GDM1 (cell line): ENCODE measurements at places on chromosomes 5 and 9.

GRCh38 chr9:124493794-124494479 is 13.3 kb downstream of the NR5A1 start:
- no peak for DNase-seq

DNA sequence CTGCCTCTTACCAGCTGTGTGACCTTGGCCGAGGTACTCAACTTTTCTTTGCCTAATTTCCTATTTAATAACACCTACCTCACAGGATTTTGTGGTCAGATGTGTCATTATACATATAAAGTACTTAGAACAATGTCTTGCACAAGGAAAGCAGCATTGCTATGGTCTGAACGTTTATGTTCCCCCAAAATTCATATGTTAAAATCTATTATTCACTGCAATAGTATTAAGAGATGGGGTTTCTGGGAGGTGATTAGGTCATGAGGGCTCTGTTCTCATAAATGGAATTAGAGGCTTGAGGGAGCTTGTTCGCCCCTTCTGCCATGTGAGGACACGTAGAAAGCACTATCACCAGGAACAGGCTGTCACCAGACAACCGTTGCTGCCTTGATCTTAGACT is 10.9 kb upstream of the RNF145 start:
- no peak for DNase-seq

GRCh38 chr9:111762556-111762955 is 32.2 kb downstream of the SHOC1 start:
- no peak for DNase-seq

GRCh38 chr9:11632691-11633090 is 1019.9 kb upstream of the PTPRD start:
- DNase-seq: no peak

- no peak for DNase-seq
Observed at GRCh38 chr5:180205916-180206315, 3.1 kb downstream of the RASGEF1C start.

- DNase-seq: no peak
Observed at GRCh38 chr5:27041372-27041771, 3.0 kb upstream of the CDH9 start.
